K562 (cell line): ENCODE measurements at places on chromosomes 1 and 21.

- DNase-seq, result no peak
These were observed 60.4 kb upstream of the ENAH start for GRCh38 chr1:225713281-225713680.

GRCh38 chr1:41361495-41362356, 492 bp downstream of the FOXO6 start:
- peak; percentile 70 for DNase-seq

DNA sequence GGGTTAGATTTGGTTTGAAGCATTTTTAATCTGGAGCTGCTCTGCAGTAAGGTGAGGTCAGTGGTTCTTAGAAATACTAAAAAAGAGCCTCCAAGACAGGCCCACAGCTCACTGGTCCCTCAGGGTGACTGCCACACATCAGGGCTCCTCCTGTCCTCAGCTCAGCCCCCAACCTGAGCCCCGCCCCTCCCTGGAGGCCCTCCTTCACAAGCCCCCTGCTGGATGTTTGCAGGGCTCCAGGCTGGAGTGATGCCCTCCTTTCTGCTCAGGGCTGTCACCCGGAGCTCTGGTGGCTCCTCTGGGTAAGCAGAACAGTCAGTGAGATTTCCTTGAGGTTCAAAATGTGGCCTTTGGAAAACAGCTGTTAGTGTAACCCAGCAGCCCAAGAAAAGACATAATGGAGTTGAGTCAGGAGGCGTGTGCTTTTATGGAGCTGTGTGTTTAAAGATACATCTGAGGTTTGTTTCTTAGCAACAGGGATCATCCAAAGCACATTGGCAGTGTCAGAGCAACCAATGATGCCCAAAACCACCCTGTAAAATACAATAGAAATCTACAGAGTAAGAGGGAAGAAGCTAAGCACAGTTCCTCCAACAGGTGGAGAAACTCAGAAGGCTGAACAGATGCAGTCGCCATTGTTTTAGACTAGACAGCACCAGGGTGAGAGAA, 21.4 kb downstream of the STUM start:
- peak; percentile 72 for DNase-seq

- no peak for DNase-seq
These were observed 17.2 kb upstream of the NPHP4 start for GRCh38 chr1:6009120-6010040.

DNA sequence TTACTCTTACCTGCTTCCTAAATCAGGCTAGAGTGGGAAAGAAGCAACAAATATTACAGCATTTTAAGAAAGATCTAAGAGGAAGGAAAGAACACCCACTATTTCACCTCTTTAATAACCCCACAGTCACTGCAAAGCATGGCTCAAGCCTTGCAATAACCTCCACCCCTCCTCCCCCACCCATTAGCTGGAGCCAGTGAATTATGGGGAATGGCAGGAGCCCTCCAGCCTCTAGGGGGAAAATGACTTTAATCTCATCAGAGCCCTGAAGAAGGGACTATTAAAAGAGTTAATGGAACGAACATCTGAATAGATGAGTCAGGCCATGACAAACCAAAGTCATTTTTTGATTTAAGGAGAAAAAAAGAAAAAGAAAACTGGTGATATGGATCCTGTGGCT, 630.7 kb upstream of the PLXNA2 start:
- no peak for DNase-seq

- peak; percentile 80 for DNase-seq
These were observed 775 bp upstream of the TMEM63A start for GRCh38 chr1:225882694-225883615.

DNA sequence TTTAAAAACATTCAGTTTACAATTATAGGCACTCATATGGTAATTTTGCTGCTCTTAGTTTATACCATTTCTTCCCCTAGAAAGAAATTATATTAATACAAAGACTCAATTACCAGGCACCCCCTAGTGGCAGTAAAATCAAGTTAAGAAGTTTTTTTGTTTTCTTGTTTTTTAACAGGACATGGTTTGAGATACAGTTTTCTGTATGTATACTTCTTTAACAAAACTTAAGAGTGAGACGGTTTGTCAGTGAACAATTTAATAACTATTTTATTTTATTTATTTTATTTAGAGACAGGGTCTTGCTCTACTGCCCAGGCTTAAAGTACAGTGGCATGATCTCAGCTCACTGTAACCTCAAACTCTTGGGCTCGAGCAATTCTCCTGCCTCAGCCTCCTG, 224.6 kb downstream of the FAF1 start:
- DNase-seq, result peak; percentile 28

- no peak for DNase-seq
These were observed 529 bp upstream of the PRMT2 start for GRCh38 chr21:46634966-46635323.

- DNase-seq, result no peak
These were observed 710 bp downstream of the KLHL20 start for GRCh38 chr1:173715538-173715844.

GRCh38 chr1:167106119-167106461, 12.2 kb downstream of the STYXL2 start:
- DNase-seq, result no peak

DNA sequence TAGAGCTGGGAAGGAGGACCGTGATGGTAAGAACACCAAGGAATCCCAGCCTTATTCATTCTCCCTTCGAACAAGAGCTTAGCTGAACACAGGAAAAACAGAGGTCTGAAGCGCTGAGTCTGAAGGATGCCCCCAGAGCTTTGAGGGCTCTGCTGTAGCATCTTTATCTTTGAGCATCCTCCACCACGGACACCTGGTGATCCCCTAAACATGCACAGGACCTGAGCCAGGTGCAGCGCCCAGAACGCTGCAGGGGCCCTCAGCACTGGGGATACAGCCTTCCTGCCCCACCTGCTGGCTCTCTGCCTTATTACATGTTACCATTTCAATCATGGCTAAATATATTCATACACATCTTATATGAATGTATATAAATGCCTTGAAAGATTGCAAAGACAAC, 7.7 kb upstream of the GPATCH4 start:
- peak; percentile 62 for DNase-seq

- DNase-seq, result no peak
These were observed 1.5 kb upstream of the MCOLN3 start for GRCh38 chr1:85049735-85050166.

DNA sequence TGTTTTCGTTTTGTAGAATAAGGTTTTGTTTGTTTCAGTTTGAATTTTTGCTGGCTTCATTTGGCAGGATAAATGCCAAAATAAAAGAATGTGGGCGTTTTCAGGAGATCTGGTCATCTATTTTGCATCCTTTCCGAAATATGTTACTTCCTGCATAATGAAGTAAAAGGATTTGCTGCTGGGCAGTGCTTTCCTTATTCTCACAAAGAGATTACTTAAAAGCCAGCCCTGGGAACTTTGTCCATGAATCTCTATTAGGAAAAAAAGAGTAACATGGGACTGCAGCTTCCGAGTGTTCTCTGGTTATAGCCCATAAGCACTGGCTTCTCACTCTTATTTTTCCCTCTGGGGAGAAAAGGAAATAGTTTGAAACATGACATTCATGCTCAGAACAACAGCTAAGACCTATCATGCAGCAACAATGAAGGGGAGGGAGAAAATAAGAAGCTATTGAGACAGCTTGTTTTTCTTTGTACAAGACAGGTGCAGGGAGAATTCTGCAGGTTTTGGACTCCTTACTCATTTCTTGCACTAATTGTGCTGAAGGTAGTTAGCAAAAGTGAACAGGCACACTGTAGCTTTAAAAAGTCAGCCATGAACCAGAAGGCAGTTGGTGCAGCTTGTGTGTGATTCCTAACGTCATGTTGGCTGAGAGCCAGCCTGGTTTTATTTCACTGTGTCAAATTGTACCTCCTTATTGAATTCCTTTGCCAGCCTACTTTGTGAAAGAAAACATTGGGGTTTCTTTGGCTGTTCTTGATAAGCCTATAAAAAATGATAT, at the start of gene SAMD13:
Gene SAMD13 (plus strand): TSS at position 705 of the 781 bp plus-strand sequence. CDS start 1,527 bp downstream, outside the sequence.
- peak; percentile 39 for DNase-seq

DNA sequence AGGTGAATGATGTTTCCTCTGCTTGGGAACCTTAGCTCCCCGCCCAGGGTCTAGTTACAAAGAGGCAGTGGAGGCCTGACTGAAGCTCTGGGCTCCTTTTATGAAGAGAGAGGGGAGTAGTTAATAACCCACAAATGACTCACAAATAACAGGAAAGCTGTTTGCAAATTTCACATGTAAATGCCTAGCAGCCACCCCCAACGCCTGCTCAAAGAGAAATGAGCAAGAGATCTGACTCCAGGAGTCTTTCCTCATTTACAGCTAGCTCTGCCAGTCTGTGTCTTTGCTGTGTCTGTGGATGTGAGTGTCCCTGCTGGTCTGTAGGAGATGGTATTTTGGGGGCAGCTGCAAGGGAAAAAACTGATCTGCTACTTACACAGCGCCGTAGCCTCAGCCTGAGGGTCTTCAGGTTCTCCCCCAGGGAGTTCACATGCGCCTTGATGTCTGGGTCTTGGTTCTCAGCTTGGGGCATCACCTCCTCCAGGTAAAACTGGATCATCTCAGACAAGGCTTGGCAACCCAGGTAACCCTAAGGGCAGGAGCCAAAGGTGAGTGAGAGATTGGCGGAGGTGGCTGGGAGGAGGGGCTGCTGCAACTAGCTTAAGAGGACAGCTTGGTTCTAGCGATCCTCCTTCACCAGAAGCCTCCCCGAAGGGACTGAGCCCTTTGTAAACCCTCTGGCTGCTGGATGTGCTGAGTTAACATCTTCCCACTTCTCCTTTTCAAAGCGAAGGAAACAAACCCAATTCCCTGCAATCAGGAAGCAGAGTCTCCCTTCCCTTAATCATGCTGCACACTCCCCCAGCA, at the start of gene IL19:
Gene IL19 (plus strand): TSS at position 243 of the 807 bp plus-strand sequence. CDS start 65,890 bp downstream, outside the sequence.
- no peak for DNase-seq

DNA sequence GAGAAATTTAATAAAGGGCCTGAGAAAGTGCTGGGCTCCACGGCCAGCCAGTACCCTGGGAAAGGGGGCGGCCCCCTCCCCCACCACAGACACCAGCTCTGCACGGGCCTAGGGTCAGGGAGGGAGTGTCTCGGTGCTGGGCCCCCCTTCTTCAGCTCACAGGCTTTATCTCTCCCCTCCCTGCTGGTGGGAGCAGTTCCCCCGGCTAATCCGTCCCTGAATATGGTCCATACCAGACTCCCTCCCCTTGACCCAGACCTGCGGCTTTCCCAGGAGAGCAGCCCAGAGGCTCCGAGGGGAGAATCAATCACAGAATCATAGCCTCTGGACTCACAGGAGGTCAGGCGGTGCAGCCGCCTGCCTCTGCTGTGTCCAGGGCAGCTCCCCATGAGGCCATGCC, 26.0 kb upstream of the RSPO1 start:
- no peak for DNase-seq

DNA sequence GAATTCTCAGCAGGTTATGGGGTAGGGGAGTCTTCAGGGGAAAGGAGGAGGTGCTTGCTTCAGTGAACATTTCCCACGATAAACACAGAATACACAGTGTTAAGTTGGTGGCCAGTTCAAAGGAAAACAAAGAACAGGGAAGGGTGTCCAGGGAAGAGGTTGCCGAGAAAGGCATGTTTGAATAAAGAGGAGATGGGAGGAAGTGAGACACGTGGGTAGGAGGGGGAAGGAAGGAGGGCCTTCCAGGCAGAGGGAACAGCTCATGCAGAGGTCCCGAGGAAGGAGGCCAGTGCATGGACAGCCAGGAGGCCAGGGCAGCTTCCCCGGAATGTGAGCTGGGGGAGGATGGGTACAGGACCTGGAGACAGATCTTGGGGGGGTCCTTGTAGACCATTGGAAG, 130.3 kb upstream of the TMEM51 start:
- no peak for DNase-seq

DNA sequence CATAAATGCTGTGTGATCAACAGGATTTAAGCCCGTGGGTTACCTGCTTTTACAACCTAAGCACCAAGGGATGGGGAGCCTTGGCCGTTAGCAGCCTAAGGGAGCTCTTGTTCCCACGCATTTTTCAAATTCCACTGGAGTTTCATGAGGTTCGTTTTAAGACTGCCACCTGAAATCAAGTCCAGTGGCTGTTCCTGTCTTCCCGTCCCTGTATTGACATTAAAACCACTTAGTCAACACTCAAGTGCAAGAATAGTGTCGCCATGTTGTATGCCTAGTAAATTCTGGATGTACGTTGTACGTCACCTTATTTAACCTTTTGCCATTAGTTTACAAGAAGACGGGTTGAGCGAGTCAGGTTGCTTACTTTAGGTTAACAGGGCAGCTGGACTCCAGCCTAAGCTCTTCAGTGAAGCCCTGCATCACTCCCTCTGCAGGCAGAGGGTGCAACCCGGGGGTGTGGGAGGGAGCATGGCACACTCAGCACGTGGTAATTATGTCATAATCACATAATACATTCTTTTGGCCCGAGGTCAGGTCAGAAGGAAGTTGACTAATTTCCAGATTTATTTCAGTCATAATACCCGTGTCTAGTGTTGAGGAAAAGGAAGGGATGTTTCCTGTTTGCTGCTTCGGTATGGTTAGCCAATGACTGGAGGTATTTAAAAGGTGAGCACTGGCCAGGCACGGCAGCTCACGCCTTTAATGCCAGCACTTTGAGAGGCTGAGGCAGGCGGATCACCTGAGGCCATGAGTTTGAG, 42.5 kb downstream of the CNST start:
- DNase-seq, result no peak

GRCh38 chr1:203034422-203035110, 8.3 kb downstream of the PPFIA4 start:
- DNase-seq, result no peak

DNA sequence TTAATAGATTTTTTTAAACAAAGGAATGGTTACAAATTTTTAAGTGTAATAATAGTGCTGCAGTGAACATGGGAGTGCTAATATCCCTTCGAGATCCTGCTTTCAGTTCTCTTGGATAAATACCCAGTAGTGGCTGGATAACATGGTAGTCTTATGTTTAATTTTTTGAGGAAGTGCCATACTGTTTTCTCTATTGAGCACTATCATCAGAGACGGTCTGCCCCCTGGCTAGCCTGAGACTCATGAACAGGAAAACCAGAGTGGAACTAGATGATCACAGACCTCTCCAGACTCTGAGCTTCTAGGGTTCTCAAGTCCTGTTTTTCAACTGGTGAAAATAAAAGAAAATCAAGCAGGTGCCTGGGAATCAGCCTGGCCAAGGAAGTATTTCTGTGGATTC, 97.3 kb upstream of the MARK1 start:
- DNase-seq, result no peak

- DNase-seq, result no peak
These were observed 4.6 kb upstream of the FNDC10 start for GRCh38 chr1:1604374-1605033.

DNA sequence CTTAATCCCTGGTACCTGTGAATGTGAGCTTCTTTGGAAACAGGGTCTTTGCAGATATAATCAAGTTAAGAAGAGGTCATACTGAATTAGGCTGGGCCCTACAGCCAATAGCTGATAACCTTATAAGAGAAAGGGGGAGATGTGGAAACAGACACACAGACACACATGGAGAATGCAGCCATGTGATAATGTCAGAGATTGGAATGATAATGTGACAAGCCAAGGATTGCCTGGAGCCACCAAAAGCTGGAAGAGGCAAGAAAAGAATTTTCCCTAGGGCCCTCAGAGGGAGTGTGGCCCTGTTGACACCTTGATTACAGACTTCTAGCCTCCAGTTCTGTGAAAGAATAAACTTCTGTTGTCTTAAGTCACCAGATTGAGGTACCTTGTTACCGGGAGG, 114.5 kb upstream of the SOD1 start:
- DNase-seq, result no peak
